Right ventricle myocardium inferior (tissue), 1 donor: ENCODE measurements at places on chromosomes 7 and 10. TPM values are rescaled to one million over a fixed set of nuclear protein-coding genes. Genes with fewer than 3 reads are reported as not detected.
A peak's percentile ranks its signal among the peaks of the same experiment; 100 is the strongest.

DNA sequence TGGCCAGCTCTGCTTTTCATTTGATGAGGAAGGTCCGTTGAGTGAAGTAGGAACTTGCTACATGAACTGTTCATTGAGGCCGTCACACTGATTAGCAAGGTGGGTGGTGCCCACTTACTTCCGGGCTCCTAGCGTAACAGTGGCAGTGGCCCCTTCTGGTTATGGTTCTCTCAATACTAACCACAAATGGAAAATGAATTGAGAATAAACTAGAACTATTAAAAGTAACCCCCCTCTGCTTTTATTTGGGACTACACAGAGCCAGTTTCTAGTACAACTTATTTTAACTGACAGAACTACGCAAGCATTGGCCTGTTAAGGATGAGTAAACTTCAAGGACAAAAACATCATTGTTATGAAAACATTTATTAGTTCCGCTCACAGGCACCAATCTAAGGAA is 519.1 kb downstream of the INHBA start:
- no peak for DNase-seq

- no peak for DNase-seq
These were observed 813 bp upstream of the MTURN start for GRCh38 chr7:30133736-30134610.

CPN1 gene
- not detected for total RNA-seq

GRCh38 chr7:19066170-19066569 is 51.3 kb downstream of the TWIST1 start:
- DNase-seq: no peak

ANKRD61 gene
- not detected for total RNA-seq

DNA sequence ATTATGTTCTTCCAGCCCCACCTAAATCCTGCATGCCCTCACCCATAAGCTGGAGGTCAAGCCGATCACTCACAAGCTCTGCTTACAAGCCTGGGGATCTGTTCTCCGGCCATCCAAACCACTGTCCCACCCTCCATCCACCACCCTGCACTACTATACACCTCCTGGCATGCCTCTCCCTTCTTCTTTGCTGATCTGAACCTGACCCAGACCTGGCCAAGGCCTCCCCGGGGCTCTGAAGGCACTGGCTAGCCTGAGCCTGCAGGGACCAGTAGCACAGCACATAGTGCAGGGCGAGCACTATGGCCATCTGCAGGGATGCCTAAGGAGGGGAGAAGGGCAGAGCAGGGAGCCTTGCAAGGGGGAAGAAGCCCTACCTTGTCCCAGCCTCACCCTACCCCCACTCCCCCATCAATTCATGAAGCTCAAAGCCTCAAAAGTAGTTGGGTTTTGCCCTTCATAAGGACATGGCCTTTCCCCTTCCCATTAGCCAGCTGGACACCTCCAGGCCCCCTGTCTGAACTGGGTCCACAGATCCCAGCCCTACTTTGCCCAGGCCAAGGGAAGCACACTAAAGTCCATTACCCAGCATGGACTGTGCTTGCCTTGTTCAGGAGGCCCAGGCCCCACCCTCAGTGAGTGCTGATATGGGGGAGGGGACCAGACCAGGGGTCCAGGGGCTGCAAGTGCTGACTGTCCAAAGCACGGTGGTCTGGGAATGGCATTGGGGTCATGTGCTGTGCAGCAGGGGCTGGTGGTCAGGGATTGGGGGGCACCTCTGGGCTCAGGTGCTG is 29.6 kb downstream of the CHAT start:
- DNase-seq: no peak

DNA sequence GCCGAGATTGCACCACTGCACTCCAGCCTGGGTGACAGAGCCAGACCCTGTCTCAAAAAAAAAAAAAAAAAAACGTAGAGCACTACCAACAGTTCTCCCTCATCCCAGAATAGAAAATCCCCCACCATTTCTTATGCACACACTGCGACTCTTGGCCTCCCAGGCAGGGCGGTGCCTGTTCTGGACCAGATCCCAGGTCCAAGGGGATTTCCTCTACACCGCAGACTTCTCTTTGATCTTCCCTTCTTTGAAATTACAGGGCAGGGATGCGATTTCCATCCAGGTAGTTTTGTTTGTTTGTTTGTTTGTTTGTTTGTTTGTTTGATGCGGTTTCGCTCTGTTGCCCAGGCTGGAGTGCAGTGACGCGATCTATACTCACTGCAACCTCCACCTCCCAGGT is 91.8 kb downstream of the SEPTIN14 start:
- DNase-seq: no peak

- no peak for DNase-seq
These were observed 39.3 kb upstream of the DRGX start for GRCh38 chr10:49435225-49435624.

WNT8B gene
- not detected for total RNA-seq

DNA sequence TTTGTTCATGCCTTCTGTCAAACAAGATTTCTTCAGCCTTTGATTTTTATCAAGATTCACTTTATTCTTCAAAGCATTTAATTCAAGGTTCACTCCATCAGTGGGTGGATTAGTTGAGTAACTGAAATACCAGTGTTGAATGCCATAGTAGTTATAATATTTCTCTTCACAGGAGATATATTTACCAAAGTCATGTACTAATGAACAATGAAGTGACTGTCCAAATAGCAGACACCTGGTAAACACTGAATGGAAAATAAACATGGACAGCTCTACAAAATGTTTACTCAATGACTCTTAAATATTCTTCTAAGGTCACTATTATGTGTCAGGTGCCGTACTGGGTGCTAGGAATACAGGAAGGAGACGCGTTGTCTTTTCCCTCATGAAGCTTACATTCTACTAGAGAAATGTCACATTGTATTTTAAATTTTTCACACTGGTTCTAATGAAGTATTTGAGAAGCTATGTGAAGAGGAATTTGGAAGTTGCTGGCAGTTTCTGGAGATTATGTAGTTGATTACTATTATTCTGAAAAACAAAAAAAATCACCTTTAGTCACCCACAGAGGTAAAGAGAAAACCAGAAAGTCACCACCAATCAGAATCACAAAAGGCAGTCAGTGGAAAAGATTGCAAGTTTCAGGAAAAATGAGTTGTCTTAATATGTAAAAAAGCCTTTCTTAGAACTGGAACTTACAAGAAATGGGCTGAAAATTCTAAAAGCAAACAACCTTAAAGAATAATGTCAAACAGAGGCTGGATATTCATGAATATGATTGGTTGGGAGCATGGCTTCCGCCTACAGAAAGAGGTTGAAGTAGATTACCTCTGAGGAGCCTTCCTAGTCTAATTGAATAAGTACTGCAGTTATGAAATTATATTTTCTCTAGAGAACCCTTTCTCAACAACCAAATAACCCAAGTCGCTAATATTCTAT is 84.5 kb downstream of the RTKN2 start:
- no peak for DNase-seq

DNA sequence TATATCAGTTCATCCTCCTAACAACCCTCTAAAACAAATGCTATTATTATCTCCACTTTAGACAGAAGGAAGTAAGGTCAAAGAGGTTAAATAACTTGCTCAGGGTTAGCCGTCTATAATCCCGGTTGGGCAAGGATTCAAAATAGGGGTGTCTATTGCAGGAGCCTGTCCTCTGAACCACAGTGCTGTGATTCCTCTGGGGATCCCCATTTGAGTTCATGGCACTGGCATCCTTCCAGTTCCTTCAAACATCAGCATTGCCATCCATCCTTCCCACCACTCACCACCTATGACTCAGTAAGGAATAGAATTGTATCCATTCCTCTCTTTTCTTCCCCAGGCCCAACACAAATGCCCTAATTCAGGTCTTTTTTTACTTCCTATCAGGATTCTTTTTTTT is 25.6 kb downstream of the HPS6 start:
- DNase-seq: no peak

OR2A42 gene
- not detected for total RNA-seq

GRCh38 chr7:100493476-100494264 is 9.9 kb downstream of the NYAP1 start:
- DNase-seq: no peak

DNA sequence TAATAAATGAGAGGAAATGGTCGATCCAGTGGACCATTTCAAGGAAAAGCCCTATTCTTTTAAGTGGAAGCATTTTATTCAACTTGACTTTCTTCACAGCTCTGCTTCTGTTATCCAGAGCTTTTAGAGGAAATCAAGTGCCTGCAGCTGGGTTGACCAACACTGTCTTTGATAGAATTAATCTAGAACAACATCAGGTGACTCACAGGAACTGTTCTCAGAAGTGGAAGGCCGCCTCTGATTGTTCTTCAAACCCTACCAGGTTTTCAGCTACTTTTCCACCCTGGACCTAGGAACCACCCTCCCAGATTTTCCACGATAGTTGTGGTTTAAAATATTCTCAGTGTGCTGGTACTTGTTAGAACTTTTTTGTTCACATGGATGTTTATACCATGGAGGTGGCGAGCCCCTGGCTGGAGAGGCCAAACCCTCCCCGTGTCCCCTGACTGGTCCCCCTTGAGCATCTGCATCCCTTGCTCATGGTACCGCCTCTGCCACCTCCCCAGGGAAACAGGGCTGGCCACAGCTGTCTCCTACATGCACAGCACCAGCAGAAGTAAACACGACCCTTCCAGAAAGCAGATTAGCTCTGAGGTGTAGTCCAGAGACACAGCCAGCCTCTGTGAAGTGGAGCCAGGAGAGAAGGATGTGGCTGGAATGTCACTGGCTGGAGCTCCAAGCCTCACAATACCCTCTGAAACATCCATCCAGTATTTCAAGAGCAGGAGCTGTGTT is 293.3 kb downstream of the USP6NL start:
- DNase-seq: no peak

GRCh38 chr10:126124668-126125349 is 228.4 kb downstream of the FANK1 start:
- no peak for DNase-seq

DNA sequence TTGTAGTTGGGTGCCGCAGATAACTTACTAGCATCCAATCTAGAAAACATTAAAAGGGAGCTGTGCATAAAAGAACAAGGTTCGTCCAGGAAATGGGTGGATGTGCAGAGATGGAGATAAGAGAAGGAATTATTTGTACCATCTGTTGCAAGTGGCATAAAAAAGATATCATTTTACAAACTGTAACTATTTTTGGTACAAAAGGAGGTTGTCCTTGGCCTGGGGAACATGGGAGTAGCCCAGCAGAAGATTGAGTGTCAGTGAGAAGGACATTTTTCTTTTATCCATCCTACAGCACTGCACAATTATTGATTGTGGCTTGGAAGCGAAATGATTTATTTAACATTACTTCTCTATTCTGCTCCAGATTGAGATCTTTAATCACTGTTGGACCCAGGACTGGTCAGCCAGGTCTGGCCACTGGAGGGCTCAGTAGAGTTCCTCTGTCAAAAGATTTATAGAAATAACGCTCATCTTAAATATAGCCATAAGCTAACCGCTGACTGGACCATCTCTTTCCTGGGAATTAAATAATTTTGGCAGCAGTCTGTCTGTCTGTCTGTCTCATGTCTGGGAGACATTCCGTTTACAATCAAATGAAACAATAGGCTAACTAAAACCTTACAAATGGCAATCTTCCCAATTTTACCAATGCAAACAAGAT is 254.1 kb downstream of the KIAA1217 start:
- no peak for DNase-seq

LIPJ gene
- total RNA-seq: not detected

DNA sequence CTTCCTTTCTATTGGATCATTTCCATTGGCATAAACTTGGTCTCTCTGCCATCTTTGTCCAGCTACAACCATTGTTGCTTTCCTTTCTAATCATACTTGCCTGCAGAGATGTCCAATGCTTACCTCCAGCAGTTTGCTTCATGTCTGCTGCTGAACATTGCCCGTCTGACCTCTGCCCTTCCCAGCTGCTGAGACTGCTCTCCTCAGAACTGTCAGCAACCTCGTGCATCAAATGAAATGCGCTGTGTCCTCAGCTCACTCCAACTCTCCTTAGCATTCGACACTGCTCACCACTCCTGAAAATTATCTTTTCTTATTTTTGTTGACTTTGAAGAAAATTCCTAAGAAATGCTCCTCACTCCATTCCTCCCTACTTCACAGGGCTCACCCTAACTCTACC is 5.0 kb downstream of the FAM170B start:
- no peak for DNase-seq

- DNase-seq: no peak
These were observed 11.8 kb downstream of the NCOA4 start for GRCh38 chr10:46018453-46019176.

DNA sequence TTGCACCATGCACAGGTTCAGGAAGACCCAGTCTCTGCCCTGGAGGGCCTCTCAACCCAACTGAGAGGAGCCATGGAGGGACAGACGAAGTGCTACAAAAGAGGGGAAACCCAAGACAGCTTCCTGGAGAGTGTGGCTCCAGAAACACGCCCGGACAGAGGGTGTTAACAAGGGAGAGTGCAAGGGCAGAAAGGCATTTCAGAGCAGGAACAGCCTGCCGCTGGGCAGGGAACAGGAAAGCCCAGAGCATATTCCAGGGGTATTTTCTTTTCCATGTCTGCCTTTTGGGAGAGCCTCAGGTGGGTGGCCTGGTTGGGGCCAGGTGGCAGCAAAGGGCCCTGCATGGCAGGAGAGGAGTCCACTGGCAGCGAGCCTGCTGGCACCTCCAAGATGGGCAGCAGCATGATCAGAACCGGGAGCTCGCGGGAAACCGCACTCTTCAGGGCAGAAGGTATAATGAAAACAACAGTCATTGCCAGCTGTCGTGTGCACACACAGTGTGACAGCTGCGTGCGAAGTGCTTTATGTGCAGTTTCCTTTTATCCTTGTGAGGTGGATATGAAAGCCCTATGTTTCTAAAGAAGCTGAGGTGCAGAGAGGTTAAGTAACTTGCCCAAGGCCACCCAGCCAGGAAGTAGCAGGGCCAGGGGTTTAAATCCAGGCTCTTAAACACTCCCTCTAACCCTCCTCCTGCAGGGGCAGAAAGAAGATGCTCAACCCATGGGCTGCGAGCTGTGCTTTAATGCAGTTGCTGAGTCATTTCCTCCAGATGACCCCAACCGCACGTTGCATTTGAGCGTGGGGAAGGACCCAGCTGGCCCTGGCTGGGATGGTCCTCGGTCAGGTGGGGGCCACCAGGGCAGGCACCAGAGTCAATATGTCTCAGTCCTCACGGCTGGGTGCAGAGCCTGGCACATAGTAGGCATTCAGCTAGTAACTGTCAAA is 128.6 kb downstream of the OAT start:
- DNase-seq: peak; percentile 63

ODAD2 gene
- not detected for total RNA-seq

GRCh38 chr7:151758622-151759540 is 118.0 kb downstream of the PRKAG2 start:
- no peak for DNase-seq

OR6B1 gene
- not detected for total RNA-seq

ATOH7 gene
- not detected for total RNA-seq

DNA sequence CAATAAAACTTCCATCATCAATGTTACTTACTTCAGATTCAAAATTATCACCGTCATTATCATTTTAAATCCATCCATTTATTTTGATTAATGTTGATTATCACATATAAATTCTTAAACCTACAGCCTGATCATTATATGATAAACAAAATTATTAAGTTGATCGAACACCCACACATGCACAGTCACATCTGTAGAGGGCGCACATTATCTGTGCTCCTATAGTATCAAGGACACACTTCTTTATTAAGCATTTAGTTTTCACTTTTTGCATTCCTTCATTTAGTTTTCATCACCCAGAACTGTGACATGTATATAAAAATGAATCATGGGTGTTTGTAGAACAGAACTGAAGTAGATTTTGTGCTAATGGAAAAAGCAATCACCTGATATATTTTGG is 26.2 kb upstream of the ZNF716 start:
- no peak for DNase-seq
